NCI-H1048 (cell line): ENCODE measurements at places on chromosomes 12 and 14.
A peak's percentile ranks its signal among the peaks of the same experiment; 100 is the strongest.

GRCh38 chr14:26427097-26427496, 170.7 kb downstream of the NOVA1 start:
- DNase-seq, result no peak

DNA sequence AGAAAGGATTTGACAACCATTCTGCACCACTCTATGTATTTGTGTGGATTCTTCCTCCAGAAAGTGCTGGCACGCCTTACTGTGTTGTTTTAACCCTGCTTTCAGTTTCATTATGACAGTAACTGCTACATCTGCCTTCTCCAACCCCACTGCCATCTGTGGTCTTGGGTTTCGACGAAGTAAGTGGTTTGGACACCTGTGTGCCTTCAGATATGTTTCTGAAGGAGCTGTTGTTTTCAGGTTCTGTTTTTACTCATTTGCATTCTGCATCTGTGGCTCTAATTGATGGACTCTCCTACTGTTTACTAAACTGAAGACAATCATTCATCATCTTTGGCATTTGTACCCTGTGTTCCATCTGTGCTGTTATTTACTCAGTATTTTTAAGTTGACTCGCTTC, 4.1 kb downstream of the TSHR start:
- DNase-seq, result no peak

- DNase-seq, result no peak
Measured at GRCh38 chr12:85441025-85441424, 161.0 kb downstream of the ALX1 start.

GRCh38 chr12:111406474-111407376, 1.0 kb downstream of the SH2B3 start:
- DNase-seq, result no peak

- no peak for DNase-seq
Measured at GRCh38 chr14:98194821-98195220, 1077.2 kb downstream of the BCL11B start.

GRCh38 chr12:7289743-7290142, 14.1 kb upstream of the ACSM4 start:
- DNase-seq, result no peak

- no peak for DNase-seq
Measured at GRCh38 chr14:81401420-81402122, 1.4 kb upstream of the STON2 start.

DNA sequence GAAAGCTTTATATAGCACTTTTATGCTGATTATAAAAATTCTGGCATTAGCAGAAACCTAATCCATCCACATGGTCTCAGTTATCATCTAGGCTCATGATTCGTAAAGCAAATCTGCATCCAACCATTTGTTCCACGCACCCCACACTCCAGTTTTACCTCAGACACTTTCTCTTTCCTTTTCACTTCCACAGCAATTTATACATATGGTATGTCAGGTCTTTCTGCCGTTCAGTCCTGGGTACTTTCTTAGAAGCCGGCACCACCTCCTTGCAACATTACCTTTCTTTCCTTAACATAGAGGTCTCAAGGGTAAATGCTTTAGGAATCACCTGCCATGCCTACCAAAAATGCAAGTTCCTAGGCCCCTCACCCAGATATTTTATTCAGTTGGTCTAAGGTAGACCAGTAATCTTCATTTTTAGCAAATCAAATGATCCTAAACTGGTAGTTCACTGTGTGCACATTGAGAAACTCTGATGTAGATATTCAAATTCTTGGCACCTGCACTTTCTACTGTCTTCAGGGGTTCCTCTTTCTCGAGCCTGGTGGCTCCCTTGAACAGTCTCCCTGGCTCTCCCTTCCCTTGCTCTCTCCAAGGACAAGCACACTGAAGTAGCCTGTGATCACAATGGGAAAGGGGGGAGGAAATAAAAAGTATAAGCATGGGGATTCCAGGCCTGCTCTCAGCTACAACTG, 2.8 kb upstream of the KRAS start:
- no peak for DNase-seq

DNA sequence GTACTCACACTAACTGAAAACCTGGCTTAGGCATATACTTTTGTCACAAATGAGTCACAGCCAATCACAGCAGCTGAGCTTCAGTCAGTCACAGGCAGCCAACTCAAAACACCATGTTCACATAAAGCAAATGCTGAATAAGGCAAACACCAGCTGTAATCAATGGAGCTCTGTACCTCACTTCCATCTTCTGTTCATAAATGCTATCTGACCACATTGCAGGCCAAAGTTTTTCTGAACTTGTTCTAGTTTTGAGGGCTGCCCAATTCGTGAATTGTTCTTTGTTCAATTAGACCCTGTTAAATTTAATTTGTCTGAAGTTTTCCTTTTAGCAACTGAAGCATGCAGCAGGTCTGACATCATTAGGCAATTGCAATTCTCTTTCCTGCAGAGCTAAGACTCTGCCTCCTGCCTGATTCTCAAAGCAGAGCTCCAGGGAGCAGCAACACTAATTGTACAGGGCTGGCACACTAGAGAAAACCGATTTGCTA, 129.9 kb downstream of the WIF1 start:
- no peak for DNase-seq

DNA sequence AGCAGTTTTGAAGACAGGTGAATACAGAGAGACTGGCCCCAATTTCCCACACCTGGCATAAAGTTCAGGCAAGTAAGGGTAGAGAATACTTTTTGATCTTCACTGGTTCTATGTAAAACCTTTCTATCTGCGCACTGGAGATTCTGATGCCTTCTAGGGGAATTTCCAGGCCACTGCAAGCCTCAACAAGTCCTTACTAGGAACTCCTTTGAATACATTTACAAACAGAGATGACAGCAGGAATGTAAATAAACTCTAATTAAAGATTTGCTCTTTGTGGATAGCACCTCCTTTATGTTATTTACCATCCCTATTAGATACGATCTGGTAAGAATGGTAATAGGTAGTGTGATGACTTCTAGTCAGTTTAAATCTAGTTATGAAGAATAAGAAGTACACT, 69.2 kb downstream of the NTN4 start:
- no peak for DNase-seq

DNA sequence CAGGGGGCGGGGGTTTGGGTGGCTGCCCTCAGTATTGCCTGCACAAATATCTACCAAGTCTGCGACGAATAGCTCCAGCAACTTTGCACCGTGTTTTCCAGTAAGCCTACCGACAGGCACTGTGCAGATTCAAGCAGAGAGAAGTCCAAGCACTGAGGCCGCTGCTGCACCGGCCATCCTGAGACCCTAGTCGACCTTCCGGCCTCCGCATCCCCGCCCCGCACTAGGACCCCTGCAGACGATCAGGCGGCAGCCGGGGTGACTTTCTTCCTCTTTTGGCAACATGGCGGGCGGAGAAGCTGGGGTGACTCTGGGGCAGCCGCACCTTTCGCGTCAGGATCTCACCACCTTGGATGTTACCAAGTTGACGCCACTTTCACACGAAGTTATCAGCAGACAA, at the start of gene EIF2S3B:
TSS of gene EIF2S3B (plus strand) at position 271 of the 400 bp plus-strand sequence. CDS start at position 284, 13 bp downstream.
- DNase-seq, result no peak

DNA sequence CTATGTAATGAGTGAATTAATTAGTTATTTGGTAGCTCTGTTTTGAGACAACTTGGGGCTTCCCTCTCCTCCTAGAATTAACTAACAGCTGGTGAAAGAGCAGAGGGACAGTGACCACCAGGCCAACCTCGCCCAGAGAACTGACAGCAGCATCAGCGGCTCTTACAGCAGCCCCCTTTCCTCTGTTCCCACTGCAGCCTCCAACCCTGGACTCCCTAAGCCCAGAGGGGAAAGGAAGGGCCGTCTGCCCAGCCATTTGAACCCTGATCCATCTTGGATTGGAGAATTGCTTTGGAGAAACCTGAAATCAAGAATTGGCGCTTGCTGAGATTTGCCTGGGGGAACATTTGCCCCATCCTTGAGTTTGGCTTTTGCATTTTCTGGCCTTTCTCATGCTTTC, 45.5 kb downstream of the B4GALNT3 start:
- no peak for DNase-seq

DNA sequence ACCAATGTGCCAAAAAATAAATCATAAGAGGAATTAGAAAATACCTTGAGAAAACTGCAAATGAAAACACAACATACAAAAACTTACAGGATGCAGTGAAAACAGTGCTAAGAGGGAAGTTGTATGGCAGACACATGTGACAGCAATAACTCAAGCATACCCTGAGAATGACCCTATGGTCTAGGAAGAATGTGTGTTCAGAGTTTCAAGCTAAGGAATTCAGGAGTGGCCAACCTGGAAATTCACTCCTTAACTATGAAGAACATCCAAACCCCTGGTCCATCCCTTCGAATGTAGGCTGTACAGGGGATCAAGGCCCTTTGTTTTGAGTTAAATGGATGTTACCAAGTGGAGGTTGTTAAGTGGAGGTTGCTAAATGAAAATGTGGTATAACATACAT, 16.7 kb upstream of the TTC9 start:
- DNase-seq, result no peak

GRCh38 chr12:4293966-4294505, 20.5 kb downstream of the CCND2 start:
- DNase-seq, result no peak

DNA sequence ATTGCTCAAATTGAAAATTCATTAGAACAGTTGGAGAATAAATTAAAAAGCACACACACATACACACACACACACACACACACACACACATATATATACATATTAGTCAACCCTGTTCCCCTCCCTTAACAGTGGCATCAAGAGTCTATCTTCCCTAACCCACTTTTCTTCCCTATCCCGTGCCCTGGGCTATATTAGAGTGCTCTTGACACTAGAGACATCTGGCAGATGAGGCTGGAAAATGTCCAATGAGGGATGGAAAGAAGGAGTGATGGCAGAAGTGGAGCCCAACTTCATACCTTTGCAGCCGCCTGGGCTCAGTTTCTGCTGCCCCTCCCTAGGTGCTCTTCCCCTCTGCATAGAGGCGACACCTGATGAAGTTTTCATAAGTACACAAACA, 172.4 kb upstream of the NUDT4 start:
- no peak for DNase-seq

GRCh38 chr12:2924019-2924418, 33.3 kb downstream of the TULP3 start:
- no peak for DNase-seq

DNA sequence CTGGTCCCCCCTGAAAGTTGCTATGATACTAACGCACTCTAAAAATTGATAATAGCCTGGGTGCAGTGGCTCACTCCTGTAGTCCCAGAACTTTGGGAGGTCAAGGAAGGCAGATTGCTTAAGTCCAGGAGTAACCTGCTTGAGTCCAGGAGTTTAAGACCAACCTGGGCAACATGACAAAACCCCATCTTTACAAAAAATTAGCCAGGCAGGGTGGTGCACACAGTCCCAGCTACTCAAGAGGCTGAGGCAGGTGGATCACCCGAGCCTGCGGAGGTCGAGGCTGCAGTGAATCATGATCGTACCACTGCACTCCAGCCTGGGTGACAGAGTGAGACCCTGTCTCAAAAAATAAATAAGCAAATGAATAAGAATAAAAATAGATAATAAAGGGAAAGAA, 42.9 kb downstream of the HEATR5A start:
- no peak for DNase-seq

GRCh38 chr12:93380480-93381121, 2.9 kb downstream of the NUDT4 start:
- no peak for DNase-seq

DNA sequence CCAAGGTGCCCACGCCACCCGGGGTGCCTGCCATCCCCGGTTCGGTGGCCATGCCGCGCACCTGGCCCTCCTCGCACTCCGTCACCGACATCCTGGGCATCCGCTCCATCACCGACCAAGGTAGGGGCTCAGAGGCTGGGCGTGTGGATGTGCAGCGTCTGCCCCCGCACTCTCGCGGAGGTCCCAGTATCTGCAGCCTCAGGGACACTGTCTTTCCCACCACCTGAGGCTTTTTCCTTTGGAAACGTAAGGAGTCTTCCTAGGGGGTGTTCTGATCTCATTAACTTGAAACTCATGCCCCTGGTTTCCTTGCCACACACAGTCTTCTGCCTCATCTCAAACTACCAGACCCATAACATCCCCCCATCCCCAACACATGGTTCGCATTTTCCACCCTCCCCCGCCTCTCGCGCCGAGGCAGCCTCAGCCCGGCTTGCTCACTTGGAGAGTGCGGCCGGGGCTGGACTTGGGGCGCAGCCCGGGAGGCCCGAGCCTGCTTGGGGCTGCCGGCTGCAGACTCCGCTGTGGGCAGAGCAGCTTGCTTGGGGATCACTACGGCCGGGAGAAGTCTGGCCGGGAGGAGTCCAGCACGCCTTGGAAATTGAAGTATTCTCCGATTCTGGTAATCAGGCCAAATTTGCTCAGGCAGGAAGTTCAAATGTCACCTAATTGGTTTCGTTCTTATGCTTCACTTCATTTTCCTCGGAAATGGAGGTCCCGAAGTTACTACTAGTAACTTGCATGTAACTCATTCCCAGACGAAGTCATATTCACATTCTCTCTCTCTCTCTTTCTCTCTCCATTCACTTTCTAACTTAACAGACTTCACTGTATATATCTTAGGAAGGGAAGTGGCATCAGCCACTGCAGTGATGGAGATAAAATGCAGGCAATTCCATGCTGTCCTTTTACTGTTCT, 2.0 kb downstream of the PAX9 start:
- no peak for DNase-seq

GRCh38 chr12:44053549-44054127, 217.8 kb downstream of the TMEM117 start:
- DNase-seq, result no peak

GRCh38 chr14:105223260-105223659, 25.1 kb upstream of the BTBD6 start:
- no peak for DNase-seq

DNA sequence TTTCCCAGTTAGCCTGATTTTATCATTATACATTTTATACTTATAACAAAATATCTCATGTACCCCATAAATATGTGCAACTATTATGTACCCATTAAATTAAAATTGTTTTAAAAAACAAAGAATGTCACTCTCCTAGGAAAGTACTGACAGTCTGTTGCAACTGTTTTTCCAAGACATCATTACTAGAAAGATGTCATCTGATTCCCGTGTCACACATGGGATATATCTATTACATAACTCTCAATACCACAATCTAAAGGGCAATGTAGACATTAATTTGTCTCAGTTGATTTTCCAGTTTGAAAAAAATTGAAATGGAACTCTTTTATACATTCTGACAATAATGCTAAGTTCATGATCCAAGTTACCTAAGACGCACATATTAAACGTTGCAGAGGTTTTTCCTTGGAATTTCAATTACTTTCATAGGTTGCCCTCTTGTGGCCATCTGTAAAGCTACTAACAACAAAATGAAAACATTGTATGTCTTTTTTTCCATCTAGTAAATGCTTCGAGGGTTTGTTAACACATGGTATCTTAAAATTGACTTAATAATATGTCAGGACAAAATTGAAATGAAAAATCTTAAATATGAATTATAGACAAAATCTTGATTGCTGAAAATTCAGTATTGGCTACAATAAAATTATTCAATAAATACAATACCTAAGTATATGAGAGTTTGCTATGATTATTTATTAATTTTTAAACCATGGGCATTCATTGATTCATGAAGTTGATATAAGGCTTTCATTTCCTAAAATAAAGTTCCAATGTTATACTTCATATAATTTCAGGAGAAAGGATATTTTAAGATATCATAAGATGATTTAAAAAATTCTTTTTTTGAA, 131.6 kb downstream of the PPFIA2 start:
- peak; percentile 36 for DNase-seq

GRCh38 chr14:88848571-88848970, 24.1 kb downstream of the TTC8 start:
- no peak for DNase-seq
